ENCODE measurements at places on chromosomes 7 and 10.

GRCh38 chr10:77717336-77717735 is 79.7 kb upstream of the KCNMA1 start:
- DNase-seq = no peak

DNA sequence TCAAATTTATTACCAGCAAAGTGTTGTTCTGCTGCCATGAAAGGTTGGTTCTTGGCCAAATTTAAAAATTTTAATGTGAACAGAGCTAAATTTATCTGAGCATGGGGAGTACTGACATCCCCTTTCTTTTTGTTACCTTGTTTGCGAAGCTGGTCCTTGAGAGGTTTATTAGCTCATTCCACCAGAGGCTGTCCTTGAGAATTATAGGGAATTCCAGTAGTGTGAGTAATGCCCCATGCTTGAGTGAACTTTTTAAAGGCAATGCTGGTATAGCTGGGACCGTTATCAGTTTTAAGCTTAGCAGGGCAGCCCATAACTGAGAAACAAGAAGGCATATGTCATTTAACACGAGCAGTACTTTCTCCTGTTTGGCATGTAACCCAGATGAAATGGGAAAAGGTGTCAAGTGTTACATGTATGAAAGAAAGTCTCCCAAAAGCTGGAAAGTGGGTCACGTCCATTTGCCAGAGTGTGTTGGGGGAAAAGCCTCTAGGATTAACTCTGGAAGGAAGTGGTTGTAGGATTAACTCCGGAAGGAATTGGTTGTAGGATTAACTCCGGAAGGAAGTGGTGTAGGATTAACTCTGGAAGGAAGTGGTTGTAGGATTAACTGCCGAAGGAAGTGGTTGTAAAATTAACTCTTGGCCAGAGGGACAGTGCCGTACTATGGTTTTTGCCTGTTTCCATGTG is 37.3 kb upstream of the AKR1C2 start:
- no peak for DNase-seq

DNA sequence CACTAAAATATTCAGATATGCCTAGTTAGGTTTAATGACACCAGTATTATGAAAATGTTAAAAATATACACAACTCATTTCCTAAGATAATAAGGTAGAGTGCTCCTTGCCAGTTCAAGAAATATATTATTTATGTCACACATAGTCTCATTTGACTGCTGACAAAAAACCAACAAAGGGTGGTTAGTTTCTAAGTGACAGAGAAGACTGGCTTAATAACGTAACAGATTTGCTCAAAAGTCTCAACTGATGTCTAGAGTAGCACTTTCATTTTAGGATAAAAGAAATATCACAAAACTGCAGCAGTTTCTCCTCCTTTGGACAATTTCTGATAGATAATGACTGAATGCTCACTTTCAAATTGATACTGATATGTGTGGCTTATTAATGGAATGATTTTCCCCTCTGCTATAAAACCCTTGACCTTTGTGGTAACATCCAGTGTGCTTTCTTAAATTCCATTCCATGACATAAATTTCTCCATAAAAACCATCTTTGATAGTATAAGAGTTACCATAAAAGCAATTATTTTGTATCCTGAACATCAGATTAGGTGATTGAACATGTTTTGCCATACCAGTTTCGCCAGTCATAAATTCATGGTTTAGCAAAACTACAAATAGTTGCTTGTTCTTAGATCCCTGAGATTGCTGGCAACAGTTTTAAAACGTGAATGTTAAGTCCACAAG is 94.2 kb downstream of the NRBF2 start:
- no peak for DNase-seq

GRCh38 chr7:74199551-74200355 is 10.1 kb upstream of the LAT2 start:
- no peak for DNase-seq

GRCh38 chr10:17064435-17064834 is 65.2 kb downstream of the CUBN start:
- DNase-seq = no peak

GRCh38 chr7:128311013-128311412 is 32.7 kb downstream of the RBM28 start:
- DNase-seq = no peak

GRCh38 chr10:86547296-86547695 is 25.7 kb upstream of the WAPL start:
- DNase-seq = no peak

GRCh38 chr10:71829171-71829570 is 21.9 kb downstream of the PSAP start:
- no peak for DNase-seq

DNA sequence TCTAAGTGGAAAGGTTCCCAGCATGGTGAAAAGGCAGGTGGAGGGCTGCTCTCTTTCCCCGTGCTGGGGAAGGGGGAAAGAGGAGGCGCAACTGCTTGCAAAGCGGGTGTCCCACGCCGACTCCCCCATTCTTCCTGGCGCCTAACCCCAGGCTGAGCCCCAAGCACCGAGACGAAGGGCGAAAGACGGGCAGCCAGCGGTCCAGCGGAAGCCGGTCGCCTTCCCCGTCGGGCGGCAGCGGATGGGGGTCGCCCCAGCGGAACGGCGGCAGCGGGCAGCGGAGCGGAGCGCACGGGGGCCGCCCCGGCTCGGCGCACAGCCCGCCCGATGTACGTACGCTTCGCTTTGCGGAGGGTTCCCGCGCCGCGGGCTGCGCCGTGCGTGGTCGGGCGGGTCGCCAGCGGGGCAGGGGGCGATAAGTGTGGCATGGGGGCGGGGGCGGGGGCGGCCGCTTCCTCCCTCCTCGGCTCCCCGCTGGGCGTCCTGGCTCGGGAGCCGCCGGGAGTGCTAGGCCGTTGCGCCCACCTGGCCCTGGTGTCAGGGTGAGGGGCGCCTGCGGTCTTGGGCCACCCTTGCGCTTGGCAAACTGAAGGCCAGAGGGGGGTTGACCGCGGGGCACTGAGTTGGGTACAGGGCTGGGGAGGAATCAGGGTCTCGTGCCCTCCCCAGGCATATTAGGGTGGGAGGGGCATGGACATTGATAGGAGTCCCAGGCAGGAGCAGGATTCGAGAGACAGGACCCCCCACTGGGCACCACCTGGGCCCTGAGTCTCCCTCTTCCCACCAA is 35.2 kb upstream of the HSPB1 start:
- no peak for DNase-seq

- peak; percentile 90 for DNase-seq
These were observed 256.2 kb upstream of the CACNA2D1 start for GRCh38 chr7:82699773-82700186.

DNA sequence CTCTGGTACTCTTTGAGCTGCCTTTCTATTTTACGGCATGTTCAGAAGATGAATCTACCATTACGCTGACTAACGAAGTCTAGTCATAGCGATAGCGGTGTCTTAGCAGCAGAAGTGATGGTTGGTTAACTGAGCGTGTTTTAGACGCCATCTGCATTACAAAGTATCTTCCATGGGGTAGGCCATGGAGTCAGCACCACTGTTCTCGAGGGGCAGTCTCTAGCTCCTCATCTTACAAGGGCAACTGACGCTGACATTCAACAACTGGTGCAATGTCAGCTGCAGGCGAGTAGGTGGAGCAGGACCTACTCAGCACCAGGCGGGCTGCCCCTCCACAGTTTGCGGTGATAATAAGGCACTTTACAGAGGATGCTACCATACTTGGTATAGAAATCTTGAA is 88.7 kb downstream of the ADARB2 start:
- no peak for DNase-seq

GRCh38 chr7:118298771-118299170 is 74.3 kb downstream of the ANKRD7 start:
- DNase-seq = no peak

DNA sequence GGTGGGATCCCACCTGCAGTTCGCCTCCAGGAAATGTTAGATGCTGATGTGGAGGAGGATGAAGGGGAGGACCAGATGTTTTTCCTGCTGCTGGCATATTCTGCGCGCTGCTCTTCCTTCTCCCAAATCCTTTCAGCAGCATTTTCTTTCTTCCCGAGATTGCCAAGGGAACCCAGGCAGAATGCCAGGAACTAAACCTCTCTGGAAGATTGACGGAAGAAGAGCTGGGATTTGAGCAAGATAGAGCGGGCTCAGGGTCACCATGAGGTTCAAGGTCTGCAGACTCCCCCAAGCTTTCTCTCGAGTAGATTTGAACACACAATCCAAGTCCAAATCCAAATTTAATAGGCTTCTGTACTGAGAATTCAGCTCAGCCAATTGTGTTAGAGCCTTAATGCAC is 345.2 kb upstream of the C7orf33 start:
- no peak for DNase-seq

DNA sequence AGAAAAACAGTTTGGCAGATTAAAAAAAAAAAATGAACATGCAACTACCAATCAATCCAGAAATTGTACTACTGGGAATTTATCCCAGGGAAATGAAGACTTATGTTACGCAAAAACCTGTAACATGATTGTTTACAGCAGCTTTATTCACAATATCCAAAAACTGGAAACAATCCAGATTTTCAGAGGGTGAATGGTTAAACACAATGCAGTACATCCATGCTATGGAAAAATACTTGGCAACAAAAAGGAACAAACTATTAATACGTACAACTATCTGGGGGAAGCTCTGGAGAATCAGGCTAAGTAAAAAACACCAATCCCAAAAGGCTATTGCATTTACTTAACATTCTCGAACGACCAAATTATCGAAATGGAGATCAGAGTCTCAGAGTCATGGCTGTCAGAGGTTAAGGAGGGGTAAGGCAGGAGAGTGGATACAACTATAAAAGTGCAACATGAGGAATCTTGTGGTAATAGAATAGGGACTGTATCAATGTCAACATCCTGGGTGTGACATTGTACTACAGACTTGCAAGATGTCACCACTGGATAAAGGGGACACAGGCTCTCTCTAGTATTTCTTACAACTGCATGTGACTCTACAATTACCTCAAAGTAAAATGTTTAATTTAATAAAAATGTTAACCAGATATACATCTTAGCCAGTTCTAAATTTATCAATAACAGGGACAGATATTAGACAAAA is 21.5 kb upstream of the RUFY2 start:
- DNase-seq = no peak

- no peak for DNase-seq
These were observed 17.5 kb upstream of the KIF20B start for GRCh38 chr10:89683883-89684282.

- DNase-seq = peak; percentile 47
These were observed 85.4 kb upstream of the GSDME start for GRCh38 chr7:24842449-24843241.

GRCh38 chr10:67622511-67622910 is 73.5 kb downstream of the CTNNA3 start:
- DNase-seq = no peak

DNA sequence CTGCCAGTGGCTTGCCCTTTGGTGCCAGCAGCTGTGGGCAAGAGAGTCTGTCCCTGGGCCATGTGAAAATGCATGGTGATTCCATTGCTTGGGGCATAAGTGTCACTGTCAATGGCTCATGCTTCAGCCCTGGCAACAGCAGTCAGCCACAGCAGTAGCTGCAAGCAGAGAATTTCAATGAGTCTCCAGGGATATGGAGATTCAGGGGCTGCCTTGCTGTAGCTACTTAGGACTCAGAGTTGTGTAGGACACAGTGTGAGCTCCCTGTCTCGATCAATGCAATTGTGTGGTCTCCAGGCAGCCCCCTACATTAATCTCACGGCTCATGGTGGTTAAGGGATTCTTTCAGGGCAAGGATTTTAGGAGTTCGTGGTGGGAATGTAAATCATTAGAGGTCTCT is 126.3 kb upstream of the STARD3NL start:
- DNase-seq = no peak

DNA sequence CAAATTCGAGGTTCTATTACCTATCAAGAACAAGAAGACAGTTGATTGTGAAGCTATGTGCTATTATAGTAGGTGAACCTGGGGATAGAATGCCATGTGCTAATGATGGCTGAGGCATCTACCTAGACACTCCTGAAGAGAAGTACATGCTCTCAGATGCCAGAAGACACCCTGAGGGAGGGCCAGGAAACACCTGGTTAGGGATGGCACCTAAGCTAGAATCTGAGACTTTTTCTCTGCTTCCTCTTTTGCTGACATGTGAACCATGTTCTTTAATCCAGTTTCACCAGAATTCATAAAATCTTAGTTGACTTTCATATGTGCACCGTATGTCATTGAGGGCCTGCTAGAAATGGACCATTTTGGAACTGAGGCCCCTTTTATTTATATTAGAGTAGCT is 242.8 kb downstream of the GPR158 start:
- no peak for DNase-seq

GRCh38 chr10:60336901-60337630 is 52.6 kb downstream of the ANK3 start:
- no peak for DNase-seq

DNA sequence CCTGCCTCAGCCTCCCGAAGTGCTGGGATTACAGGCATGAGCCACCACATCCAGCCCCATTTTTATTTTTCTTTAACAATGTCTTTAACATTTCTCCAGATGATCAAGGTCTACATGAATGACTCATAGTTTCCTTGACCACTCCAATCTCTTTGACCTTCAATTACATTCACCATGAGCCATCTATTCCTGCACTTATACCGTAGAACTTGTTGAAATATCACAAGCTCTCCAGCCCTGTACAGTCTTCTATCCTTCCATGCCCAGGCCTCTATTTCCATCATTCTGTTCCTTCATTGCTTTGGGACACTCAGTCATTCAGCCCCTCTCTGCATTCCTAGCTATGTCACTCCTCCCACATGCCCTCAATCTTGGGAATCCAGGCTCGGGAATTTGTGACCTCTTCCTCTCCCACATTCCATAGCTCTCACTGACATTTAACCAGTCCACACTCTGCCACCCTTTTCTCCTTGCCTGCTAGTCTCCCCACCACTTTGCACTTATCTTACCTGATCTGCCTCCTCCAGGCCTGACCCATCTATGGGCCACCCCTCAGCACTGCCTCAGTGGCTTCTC is 151.8 kb upstream of the STK17A start:
- no peak for DNase-seq

DNA sequence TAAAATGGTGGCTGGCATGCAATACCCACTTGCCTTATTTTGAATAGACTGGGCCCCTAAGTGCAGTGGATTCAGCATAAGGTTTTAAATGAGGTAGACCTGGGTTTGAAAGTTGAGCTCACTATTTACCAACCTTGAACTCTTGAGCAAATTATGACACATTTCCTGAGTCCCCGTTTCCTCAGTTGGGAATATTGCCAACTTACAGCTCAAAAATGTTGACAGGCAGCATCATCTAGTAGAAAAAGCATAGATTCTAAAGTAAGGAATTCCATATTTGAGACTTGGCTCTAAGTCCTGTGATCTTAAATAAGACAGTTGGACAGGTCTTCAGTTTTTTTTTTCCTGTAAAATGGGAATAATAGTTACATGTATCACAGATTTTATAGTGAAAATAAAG is 305.5 kb downstream of the ACTR3B start:
- DNase-seq = no peak

DNA sequence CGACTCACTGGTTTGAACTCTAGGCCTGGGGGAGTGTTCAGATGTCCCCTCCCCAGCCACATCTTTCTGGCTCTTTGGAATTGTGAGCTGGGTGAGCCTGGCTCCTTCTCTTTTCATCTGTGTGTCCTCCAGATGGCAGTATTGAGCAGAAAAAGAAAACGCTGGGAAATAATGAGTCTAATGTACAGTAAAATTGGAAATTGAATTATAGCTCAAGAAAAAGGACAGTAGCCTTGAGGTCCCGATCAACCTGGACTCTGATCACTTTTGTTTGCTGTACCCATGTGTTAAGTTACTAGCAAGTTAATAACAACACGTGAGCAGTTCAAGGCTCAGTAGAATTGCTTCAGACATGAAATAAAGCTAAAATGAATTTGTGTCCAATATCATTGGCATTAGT is 77.9 kb downstream of the SNX10 start:
- DNase-seq = peak; percentile 48
